Ascending aorta (tissue), 2 donors: ENCODE measurements at places on chromosomes 1 and 21.
A peak's percentile ranks its signal among the peaks of the same experiment; 100 is the strongest.

- no peak for DNase-seq
Measured at GRCh38 chr1:84842748-84843231, 50.2 kb downstream of the LPAR3 start.

GRCh38 chr1:40305451-40305850, 11.6 kb downstream of the COL9A2 start:
- peak; percentile 59 for DNase-seq

DNA sequence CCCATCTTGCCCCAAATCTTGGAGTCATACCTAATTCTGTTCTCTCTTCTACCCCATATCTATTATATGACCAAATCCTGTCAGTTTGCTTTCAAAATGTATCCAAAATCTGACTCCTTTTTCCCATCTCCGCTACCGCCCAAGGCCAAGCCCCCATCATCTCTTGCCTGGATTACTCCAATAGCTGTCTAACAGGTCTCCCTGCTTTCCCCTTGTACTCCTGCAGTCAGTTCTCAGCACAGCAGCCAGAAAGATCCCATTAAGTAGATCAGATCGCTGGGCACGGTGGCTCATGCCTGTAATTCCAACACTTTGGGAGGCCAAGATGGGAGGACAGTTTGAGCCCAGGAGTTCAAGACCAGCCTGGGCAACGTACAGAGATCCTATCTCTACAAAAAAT, 19.8 kb downstream of the IQGAP3 start:
- DNase-seq = no peak

DNA sequence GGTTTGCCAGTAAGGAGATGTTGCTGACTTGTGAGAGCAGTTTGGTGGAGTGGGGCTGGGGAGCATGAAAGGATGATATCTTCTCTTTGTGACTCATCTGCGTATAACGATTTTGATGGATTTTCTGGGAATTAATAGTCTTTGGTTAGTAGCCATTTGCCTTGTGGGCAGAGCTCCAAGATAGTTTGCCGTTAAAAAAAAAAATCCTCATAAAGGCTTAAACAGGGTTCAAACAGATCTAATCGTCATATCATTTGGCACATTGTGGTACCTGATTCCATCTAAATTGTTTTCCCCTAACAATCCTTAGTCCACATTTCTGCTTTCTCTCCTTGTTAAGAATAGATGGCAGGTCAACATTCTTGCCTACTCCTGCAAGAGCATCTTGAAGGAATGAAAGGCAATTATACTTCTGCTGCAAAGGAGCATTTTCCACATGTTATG, 168.0 kb downstream of the PPP1R12B start:
- no peak for DNase-seq
